Stimulated activated CD4-positive, alpha-beta T cell treated with anti-CD3 and anti-CD28 coated beads, Interleukin-2, amount 100 ng/mL, for 24 hours (primary cell): ENCODE measurements at places on chromosomes 12 and 14.

DNA sequence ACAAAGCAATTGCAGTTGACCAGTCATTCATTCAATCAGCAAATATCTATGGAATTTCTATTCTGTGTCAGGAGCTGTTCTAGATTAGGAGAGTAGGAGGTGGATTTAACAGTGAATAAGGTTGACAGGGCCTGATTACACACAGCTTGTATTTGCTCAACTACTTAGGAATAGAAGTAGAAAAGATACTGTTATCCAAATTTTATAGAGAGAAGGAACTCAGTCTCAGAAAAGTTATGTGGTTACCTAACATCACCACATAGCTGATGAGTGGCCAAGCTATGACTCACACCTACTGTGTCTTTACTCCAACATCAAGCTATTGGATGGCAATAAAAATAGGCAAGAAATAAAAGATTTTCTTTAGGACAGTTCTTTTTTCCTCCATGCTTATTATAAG lies 374.8 kb downstream of the RMST start:
- no peak for DNase-seq

DNA sequence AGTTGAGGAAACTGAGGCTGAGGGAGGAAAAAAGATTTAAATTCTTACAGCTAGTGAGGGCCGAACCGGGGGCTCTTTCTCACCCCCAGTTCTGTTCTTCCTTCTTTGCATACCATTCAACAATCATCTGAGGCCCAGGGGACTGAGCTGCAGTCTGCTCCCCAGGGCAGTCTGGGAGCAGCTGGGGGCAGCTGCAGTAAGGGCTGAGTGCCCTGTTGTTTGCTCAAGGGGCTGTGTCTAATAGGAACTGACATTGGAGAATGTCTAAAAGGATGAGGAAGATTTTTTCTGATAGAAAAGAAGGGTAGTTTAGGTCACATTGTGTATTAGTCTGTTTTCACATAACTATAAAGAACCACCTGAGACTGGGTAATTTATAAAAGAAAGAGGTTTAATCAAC lies 42.2 kb downstream of the SLC17A8 start:
- no peak for DNase-seq

- DNase-seq, result no peak
Measured at GRCh38 chr12:104991565-104992128, 5.5 kb downstream of the NOPCHAP1 start.

DNA sequence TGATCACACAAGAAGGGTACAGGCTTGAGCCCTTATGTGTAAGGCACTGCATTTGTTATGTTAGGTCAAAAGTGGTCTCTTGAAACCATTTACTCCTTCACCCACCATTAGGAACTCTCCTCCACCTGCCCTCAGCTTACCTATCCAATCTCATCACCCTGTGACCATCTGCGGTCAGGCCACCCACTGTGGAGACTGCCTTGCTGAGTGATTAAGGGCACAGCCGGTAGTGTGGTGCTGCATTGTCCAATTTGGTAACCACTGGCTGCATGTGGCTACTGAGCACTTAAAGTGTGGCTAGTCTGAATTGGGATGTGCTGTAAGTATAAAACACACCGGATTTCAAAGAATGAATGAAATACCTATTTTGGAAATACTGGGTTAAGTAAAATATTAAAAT lies 177.1 kb upstream of the PARP11 start:
- DNase-seq, result no peak

GRCh38 chr12:53063708-53064612 lies 14.1 kb downstream of the TNS2 start:
- DNase-seq, result no peak

GRCh38 chr14:104145826-104146601 lies 7.6 kb downstream of the KIF26A start:
- no peak for DNase-seq

DNA sequence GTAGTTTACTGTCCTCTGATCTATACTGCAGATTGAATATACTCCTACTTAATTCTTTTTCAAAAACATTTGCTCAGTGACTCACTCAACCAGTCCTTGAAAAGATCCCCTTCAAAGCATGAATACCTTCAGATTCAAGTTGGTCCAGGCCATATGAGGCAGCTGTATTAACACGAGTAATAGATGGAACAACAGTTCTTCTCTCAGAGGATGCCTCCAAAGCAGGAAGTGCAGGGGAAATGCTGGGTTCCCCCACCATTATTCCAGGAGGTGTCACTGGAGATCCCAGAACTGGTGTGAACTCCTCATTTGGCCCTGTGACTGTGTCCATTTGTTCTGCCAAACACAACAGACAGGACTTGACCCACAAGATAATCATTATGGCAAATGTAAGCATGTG lies 20.6 kb downstream of the ARMH4 start:
- no peak for DNase-seq

GRCh38 chr14:24837280-24838046 lies 203.5 kb upstream of the GZMB start:
- no peak for DNase-seq

DNA sequence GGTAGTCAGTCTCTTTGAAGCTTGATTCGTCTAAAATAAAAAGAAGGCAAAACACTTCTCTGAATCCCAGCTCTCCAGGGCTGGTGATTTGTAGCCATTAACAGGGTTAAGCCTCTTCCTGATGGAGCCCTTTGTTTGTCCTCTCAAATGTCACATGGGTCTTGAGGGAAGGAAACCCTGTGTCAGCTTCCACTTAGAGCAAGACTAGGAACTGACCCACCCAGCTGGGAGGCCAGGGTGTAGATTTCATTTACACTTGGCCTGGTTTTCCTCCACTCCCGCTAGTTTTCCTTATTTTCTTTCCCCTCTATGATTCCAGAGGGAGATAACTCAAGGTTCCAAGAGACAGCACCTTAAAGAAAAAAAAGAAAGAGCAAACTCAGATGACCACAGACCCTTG lies 230.5 kb upstream of the EGLN3 start:
- DNase-seq, result no peak

DNA sequence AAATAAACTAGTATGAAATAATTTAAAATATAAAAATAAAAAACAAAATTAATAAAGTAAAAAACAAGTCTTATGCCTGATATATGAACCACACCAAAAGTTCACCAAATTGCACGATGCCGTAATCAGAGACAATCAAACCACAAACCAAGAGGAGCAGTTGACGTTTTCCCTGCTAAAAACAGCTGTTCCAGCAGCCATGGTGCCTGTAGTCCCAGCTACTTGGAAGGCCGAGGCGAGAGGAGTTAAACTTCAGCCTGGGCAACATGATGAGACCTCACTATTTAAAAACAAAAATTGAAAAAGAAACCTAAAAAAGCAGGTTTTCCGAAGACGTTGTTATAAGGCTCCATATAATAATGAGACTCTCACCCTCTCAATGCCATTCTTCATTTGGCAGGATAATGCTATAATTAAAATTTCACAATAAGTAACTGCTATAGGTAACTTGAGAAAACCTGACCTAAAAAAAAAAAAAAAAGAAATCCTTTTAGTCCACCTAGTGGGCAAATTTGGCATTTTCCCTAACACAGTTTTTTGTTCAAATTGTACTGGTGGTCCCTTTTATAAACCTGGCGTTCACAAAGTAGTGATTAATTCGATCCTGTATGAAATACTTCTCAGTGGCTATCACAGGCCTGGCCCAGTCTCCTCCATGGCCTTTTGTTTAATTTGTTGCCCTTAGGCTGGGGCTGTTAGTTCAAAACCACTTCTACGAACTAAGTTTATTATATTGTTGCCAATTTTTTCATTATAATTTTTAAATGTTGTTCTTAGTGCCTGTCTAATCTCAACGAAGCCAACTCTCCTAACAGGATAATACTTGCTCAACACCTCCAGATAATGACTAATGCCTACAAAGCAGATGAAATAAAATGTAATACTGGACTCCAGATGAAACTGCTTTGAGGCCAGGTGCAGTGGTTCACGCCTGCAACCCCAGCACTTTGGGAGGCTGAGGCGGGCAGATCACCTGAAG lies 62.1 kb downstream of the TNFAIP2 start:
- no peak for DNase-seq

DNA sequence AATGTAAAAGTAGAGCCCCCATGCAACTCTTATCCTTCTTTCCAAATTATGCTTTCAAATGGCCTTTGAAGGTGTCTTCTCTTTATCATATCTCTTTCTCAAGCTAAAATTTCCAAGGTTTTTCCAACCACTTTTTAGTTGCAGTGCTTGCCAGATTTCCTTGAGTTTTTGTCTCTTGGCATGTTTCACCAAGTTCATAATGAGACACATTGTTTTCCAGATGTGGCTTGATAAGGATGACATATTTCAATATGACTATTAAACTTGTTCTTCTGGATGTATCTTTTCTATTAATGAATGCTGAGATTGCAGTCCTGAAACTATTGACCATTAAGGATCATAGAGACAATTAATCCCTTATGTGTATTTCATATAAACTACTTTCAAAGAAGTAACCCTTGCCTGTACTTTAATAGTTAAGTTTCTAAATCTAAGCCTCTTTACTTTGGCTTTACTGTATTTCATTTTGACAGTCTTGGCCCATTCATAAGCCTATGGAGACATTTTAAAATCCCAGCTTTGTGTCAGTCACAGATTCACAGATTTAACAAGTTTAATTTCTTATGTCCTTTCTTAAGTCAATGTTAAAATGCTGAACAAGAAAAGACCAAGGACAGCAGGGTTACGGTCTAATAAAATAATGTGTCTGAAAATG lies 151.5 kb downstream of the LRFN5 start:
- no peak for DNase-seq

DNA sequence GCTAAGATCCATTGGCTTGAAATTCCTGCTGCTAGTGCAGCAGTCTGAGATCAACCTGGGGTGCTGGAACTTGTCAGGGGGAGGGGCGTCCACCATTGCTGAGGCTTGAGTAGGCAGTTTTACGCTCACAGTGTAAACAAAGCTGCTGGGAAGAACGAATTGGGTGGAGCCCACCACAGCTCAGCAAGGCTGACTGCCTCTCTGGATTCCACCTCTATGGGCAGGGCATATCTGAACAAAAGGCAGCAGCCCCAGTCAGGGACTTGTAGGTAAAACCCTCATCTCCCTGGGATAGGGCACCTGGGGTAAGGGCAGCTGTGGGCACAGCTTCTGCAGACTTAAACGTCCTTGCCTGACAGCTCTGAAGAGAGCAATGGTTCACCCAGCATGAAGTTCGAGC lies 191.7 kb downstream of the ALG10B start:
- no peak for DNase-seq

GRCh38 chr12:29164477-29165393 lies 15.7 kb downstream of the FAR2 start:
- no peak for DNase-seq

DNA sequence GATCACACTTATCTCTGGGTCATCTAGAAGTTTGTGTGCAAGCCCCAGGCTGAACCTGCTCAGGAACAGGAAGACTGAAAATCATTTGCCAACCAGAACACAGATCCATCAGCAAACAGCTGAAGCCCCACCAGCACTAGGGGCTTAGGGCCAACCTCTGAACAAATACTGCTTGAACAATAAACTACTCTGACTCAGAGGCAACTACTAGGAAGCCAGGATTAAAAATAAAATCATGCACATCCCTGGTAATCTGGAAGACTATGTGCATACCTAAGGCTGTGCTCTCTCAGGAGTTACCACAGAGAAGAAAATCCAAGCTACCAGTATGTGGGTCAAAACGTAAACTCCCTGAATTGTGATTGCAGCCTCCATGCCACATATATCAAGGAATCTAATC lies 15.9 kb downstream of the GALNT8 start:
- no peak for DNase-seq

DNA sequence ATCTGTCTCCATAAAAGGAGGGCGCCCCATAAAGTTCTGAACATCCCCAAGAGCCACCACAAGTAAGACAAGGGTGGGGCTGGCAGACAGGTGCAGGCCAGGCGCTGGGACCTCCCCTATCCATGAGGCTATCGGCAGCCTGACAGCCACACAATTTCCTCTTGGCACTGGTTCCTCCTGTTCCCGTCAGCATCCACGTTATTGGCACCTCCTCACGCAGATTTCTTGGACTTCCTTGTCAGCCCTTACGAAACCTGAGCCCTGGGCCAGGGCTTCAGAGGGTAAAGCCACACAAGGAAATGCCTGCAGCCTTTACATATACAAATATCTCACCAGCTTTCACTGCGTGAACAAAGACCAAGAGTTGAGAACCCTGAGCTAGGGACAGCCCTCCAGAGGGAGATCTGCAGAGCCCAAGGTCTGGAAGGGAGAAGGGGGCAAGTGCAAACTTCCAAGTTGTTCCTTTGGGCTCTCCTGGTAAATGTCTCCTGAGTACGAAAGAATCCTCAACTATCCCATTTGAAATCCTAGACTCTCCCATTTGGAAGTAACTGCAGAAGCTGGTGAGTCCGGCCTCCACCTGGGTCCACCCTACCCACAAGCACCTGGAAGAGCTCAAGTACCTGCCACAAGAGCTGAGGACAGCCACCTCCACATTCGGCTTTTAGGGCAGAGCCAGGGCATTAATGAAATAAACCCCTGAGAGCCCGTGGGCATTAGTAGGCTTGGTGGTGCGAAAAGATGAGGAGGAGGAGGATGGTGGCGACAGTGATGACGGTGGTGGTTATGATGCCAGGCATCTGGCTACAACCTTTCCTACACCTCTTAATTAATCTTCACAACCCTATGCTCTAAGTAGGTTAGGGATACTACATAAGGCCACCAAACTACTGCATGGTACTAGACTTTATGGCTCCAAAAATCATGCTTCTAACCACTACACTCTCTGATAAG lies 5.5 kb upstream of the TC2N start:
- DNase-seq, result no peak

DNA sequence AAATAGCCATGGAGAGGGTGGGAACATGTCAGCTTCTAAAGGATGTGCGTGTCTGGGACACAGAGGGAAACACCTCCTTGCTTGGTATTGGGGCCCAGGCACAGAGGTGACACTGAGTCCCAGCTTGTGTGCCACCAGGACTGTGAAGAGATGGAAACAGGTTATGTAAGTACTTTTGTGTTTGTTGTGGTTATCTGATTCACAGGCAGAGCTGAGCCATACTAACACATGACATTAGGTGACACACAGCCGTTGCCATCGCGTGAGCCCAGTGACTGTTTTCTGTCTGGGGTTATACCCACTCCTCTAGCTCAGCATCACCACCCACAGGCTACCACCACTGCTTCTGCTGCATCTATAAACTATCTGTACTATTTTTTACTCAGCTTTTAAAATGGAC lies 12.1 kb upstream of the FLVCR2 start:
- DNase-seq, result peak; percentile 88

DNA sequence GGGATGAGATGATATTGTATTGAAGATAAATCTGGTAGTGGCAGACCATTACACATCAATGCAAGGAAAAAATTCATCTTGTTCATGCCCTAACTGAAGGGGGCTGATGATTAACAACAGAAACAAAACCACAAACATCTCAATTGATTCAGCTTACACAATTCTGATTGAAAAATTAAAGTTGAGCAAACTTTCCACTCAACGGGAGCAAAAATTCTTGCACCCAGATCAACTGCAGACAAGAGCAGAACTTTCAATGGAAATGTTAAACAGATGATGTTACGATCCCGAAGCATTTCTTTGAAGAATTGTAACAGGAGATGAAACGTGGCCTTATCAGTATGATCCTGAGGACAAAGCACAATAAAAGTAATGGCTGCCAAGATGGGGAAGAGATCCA lies 172.4 kb upstream of the SOX5 start:
- no peak for DNase-seq
